ENCODE measurements at places on chromosomes 7 and 10. TPM values are rescaled to one million over a fixed set of nuclear protein-coding genes. Genes with fewer than 3 reads are reported as not detected.

DNA sequence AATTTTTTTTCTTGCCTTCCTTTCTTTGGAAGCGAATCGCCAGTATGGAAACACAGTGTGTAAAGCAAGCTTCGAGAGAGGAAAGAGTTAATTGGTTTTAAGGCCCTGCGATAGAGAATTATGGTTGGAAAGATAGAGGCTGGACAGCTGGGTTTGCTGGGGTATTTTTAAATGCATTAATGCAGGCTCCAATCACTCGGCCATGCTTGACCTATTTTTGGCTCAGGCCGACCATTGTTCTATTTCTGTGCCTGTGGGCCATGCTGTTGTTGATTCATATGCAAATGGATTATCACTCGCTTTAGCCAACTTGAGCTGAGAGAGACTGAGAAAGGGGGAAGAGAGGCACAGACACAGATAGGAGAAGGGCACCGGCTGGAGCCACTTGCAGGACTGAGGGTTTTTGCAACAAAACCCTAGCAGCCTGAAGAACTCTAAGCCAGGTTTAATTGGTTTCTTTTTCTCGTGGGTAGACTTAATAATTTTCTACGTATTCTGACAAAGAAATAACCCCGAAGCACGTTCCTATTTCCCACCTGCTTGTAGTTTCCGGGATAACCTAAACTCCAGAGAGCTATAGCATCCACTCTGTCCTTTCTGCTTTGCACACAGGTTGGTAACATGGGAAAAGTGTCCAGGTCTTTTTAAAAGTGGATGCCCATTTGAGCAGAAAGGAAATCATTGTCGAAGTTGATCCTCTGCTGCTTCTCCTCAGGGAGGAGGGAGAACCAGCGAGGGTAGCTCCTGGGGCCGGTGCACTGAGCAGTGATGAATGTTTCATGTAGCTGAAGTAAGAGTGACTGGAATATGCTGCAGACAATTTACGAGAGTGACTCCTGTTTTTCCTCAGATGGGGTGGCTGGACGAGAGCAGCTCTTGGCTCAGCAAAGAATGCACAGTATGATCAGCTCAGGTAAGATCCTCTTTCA, at the start of gene HDAC9:
Gene HDAC9, plus strand, starts transcription at position 338 of the 929 bp plus-strand sequence. Its CDS starts 554 bp downstream, at position 892.
- DNase-seq = peak; percentile 32
- H3K4me3 ChIP-seq = peak within 1 kb of the TSS; percentile 79
- H3K27me3 ChIP-seq = no peaks in the 10 kb centered on the region
- H3K27ac ChIP-seq = peak within 1 kb of the TSS; percentile 97

GRCh38 chr10:125979976-125980375, 83.6 kb downstream of the FANK1 start:
- no peaks in the 10 kb centered on the region for H3K36me3 ChIP-seq
- no peak overlapping the region for H3K27ac ChIP-seq
- DNase-seq = no peak
- H3K4me1 ChIP-seq = peaks cover 27% of the 10 kb centered on the region

CDK14 gene
- total RNA-seq = 35.0 TPM

NEUROG3 gene
- total RNA-seq = 2.0 TPM
